ENCODE measurements at places on chromosomes 5 and 9. TPM values are rescaled to one million over a fixed set of nuclear protein-coding genes. Genes with fewer than 3 reads are reported as not detected.

TAF11L5 gene
- not detected for total RNA-seq

- no peak for DNase-seq
Observed at GRCh38 chr5:82863266-82863665, 213.9 kb downstream of the TMEM167A start.

DNA sequence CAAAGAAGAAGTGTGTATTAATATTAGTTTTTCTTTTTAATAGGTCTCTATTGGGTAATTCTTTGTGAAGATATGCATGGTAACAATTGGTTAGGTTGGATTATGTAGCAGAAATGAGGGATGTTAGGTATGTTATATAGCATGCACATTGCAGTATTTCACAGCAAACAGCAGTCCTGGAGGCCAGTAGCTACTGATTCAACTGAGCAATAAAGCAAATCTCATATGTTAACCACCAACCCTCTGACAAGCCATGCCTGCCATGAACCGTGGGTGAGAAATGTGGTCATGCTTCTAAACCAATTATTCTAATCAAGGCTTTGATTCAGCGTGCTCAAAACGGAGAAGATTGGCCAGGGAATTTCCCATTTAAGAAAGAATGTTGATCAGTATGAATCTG lies 313.0 kb upstream of the CDH6 start:
- DNase-seq, result no peak

GRCh38 chr9:75198436-75198835 lies 110.1 kb downstream of the OSTF1 start:
- DNase-seq, result no peak

DNA sequence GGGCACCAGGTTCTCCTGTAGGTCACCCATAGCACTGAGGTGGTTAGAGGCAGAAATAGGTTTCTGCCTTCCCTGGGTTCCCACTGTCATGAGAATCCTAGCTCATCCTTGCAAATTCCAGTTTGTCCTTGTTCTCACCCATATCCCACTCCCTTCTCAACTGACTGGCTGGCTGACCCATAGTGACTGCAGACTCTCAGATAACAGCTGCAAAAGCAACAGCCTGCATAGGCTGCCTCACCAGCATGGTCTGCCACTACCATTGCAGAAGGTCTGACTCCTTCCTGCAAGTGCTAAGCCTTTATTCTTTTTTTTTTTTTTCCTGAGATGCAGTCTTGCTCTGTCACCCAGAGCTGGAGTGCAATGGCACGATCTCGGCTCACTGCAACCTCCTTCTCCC lies 194.0 kb downstream of the SEMA6A start:
- no peak for DNase-seq

GRCh38 chr9:129446828-129447550 lies 173.9 kb downstream of the C9orf50 start:
- no peak for DNase-seq

RAB3C gene
- 2.5 TPM for total RNA-seq

OTP gene
- total RNA-seq, result not detected

GDNF gene
- total RNA-seq, result 0.98 TPM

DNA sequence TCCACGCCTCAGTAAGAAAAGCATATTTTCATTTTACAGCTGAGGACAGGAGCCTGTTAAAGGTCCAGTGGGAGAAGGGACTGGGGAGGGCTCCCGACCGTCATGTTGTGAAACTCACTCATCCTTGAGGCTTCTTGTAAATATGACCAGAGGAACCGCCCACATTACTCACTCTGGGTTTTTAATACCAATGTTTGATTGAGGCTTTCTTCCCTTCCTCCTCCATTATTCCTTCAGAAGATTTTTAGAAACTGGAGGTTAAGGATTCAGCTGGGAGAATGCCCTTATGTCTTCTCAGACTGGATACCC lies 61.4 kb upstream of the GLRX start:
- DNase-seq, result no peak

- DNase-seq, result no peak
Observed at GRCh38 chr9:105191508-105192121, 52.8 kb upstream of the SLC44A1 start.

DNA sequence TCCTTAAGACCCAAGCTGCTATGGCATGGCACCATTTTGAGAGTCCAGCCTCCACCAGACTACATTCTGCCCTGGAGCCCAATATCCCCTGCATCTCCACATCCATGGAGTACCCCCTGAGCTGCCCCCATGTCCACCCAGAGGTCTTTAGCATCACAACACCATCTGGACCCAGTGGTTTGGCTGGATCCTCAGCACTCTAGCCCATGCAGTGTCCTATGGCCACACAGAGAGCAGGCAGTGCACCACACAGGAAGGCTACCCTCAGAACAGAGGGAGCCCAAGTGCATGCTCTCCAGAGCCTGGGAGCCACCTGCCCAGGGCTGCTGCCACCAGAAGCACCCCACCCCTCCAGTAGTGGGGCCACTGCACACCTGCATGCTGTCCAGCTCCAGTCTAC lies 18.6 kb upstream of the DAP start:
- no peak for DNase-seq

DNA sequence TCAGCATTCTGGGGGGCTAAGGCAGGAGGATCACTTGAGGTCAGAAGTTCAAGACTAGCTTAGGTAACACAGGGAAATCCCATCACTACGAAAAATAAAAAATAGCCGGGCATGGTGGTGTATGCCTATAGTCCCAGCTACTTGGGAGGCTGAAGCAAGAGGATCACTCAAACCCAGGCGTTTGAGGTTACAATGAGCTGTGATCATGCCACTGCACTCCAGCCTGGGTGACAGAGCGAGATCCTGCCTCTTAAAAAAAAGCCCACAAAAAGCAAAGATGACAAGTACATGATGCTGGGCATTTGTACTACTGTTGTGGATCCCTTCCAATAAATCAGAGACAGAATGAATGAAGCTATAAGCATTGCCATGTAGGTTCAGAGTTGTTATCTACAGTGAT lies 320.1 kb upstream of the PANK3 start:
- DNase-seq, result no peak

Data from vagina (tissue), 2 donors.